ENCODE measurements at places on chromosomes 3 and 15. TPM values are rescaled to one million over a fixed set of nuclear protein-coding genes. Genes with fewer than 3 reads are reported as not detected.

DNA sequence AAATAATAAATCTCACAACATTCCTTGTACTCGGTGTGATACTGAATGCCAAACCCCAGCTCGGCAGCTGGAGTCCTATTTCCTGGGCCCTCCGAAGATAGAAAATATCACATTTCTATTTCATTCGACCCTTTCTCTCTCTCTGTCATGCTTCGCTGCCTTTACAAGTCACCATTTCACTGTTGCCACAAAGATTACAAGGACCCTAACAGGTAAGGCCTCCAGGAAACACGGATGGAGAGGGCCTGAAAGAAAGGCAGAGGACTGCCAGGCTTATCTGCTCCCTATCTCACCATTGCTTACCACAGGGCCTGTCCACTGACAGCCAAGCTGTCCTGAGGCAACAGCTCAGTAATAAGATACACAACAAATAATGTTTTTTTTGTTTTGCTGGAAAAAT lies 376.5 kb downstream of the MECOM start:
- no peak for DNase-seq

- DNase-seq = no peak
These were observed 32.9 kb downstream of the SOX14 start for GRCh38 chr3:137796993-137797392.

DNA sequence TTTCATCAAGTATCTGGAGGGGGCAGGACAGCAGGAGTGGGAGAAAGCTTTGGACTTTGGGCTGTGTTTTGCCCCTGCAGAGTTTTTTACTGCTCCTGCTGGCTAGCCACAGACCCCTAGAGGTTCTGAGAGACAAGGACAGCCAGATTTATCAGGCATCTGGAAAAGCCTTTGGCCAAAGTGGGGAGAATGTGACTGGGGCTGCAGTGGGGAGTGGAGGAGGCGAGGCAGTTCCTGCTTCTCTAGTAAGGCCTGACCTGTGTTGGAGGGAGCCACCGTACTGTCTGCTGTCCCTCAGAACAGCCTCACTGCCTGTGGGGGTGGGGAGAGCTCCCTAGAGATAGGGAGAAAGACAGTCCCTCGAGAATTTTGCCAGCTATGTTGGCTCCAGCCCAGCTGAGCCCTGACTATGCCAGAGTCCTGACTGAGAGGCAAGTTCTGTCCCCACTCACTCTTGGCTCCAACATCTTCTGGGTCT lies 2.2 kb downstream of the ALPK3 start:
- no peak for DNase-seq

DNA sequence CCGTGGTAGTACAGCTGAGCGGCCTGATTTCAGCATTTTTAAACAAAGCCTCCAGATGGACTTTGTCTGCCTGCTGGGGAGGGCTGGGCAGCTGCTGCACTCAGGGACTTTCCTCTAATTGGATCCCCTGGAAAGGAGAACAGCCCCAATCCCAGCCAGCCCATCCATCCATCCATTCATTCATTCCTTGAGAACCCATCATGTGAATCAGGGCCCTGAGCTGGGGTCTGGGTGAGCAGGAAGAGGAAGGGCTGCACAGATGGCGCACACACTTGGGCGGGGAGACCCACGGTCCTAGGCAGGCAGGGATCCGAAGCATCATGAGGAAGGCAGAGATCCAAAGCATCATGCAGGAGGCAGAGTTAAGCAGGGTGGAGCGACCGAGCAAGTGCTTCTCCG lies 45.7 kb downstream of the TPRA1 start:
- no peak for DNase-seq

GRCh38 chr15:31269816-31270575 lies 56.6 kb upstream of the KLF13 start:
- no peak for DNase-seq

GRCh38 chr3:49886922-49887265 lies 16.8 kb downstream of the MST1R start:
- DNase-seq = no peak

DNA sequence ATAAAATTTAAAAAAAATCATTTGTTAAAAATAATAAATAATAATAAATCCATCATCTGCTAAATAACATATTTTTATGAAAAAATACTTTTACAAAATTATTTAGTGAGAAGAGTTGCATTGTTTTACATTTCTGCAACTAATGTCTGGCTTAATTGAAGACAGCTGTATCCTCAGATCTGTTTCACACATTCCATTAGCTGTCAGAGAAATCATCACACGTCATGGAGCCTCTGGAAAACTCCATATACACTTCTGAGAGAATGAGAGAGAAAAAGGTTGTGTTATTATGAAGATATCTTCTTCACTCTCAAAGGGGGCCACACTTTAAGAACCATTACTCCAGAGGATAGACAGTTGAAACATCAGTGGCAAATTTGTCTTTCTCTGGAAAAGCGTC lies 40.8 kb downstream of the CMSS1 start:
- no peak for DNase-seq

DNA sequence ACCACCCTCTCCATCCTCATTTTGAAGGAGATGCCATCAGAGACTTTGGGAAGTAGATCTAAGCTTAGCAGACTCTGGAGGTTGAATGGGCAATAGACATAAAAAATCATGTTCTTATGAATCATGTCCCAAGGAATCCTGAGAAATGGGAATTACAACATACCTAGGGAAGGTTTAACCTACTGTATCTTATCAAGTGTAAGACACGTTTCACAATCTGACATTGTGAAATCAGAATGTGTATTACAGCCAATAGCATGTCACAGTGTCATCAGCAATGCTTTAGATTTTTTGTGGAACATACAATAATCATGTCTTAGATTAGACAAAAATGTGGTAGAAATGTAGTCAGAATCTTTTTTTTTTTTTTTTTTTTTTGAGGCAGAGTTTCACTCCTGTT lies 332.4 kb upstream of the TLE3 start:
- no peak for DNase-seq

- no peak for DNase-seq
These were observed 41.3 kb upstream of the ROBO1 start for GRCh38 chr3:79809106-79809505.

DNA sequence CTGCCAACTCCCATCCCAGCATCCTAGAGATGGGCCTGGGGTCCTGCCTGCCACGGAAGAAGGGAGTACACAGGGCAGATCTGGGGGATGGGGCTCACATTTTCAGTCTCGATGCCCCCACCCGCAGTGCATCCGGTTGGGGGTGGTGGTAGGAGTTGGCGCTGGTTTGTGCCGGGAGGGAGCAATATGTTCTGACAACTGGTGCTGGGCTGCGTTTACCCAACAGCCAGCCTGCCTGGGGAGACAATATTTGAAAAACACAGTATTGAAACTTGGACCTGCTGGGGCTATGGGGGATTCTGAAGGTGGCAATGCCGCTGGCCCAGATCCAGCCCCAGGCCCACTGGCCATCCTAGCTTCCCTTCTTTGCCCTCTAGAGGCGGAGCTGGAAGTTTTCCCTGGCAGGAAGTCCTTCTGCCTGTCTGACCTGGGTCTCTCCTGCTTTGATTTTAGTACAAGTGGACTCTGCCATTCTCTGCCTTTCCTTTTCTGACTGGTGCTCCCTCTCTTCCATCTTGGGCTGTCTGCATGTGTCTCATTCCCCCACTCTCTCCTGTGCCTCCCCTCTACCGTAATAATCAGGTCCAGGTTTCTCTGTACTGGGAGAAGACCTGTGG lies 3.5 kb downstream of the SEMA3F start:
- DNase-seq = no peak

DNA sequence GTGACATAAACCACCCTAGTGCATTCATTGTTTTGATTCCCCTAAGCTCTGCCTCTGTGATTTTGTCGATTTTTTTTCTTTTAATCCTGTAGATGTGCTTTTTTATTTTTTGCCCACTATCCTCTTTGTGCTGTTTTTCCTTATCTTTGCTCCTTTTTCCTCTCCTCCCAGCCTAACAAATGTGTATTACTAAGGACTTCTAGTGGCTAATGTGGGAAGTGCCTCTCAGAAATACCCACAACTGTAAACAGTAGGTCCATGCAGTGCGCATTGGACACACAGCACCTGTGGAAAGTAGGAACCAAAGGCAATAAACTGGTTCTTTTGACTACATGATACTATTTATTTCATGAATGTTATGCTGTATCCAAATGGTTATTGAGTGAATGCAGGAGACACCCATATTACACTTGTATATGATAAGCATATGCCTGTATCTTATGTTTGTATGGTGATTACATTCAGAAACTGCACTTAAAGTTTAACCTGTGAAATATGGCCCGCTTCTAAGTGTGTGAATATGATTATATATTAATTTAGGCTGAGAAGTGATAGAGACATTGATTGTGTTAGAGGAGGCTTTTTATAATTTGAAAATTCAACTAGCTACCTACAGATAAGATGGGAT lies 147.8 kb downstream of the PLCL2 start:
- DNase-seq = no peak

DNA sequence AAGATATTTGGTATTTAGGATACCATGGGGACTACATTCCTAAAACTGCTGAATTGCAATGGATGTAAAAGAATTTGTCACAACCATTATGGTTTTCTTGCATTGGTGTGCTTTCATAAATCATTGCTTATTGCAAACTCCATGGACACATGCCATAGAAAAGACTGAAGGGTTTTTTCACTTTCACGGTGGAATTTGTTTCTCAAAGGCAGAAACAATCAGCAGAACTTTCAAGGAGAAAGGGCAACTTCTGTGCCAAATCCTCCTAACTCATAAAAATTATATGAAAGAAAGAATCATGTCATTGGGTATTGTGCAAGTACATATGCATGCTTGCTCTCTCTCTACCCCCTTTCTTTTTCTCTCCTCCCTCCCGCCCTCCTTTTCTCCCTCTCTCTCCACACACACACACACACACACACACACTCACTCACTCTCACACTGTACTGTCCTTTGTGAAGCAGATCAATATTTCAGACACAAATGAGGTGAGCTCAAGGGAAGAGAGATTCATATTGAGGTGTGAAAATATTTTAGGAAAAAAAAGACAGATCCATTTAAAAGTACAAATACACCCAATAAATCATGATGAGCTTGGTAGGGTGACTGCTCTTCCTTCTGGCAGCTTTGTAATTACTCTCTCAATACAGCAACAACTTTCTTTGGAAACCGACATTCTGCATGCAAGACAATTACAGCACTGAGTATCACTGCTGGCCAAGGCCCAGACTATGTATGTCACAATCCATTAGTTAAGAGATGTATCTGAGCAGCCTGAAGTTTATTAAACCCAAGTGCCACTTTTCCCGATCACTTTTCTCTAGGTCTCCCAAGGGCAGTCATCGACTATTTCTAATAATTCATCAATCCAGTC lies 492.6 kb downstream of the TUSC7 start:
- DNase-seq = no peak

GRCh38 chr3:165755571-165755970 lies 81.7 kb downstream of the BCHE start:
- no peak for DNase-seq

DNA sequence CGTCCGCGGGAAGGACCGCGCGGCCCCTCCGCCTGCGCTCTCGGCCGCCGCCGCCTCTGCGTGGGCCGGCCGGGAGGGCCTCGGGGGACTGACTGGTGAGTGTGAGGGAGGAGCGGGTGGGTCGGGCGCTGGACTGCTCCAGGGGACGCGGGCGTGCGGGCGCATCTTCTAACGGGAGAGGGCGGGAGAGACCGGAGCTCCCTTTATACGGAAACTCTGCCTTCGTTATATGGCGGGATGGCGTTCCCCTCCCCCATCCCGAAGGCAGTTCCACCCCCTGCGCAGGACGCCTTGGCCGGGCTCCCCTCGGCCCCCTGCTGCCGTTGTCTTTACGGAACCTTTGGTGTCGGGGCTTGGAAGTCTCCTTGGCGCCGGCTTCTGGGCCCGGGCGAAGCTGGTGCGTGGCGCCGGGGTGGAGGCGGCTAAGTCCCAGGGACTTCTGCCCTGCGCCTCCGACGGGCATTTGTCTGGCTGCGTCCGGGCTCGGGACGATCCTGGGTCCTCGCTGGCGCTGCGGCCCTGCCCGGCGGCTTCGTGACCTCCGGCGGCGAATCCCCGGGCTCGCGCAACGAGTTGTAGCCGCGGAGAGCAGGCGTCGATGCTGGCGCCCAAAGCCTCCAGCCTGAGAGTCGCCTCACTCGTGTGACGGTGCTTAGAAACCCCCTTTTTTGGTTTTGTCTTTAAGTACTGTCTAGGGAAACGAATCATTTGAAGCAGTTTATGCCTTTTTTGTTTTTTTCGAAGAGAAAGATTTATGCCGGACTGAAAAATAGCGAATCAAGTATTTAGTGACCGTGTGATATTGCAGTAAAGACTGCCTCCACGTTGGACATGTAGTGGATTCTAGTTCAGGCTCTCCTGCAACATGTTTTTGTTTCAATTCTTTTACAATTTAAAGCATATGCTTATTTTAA lies 623 bp downstream of the ZNF639 start:
- peak; percentile 48 for DNase-seq

- no peak for DNase-seq
These were observed 7.2 kb downstream of the APBA2 start for GRCh38 chr15:28892789-28893610.

- no peak for DNase-seq
These were observed 87.6 kb downstream of the P2RY1 start for GRCh38 chr3:152922554-152922953.

TM6SF1 gene
- 9.1 TPM for total RNA-seq

HIGD2B gene
- not detected for total RNA-seq

SPG21 gene
- total RNA-seq = 93.1 TPM

DAZL gene
- not detected for total RNA-seq

KCNMB2 gene
- not detected for total RNA-seq

PIK3R4 gene
- 28.4 TPM for total RNA-seq

All from thoracic aorta (tissue), 2 donors.